ENCODE measurements at places on chromosomes 12 and 14.

DNA sequence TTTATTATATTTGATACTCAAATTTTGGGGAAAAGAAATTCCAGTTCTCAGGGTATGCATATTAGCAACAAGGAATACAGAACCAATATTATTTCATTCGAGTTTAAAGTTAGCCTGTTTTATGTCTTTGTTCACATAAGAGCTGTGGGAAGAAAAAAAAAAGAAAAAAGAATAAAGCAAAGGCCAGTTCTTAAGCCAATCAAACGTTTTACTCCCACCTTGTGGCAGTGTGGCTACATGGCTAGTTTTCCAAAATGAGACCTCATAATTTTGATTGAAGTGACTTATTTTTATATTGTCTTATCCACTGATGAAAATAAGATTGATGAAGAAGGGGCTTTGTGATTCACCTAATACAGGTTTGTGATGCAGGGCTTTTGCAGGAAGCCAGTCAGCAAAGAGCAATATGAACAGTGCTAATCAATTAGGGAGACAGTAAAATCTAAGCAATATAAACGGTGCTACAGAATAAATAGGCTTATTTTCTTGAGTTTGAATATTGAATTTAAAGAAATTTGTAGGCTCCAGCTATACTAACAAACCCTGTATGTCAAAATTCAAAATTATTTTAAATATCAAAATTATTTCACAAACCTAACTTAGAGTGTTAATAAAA lies 624.1 kb upstream of the FOXG1 start:
- DNase-seq: no peak

GRCh38 chr14:74945852-74946658 lies 9.3 kb downstream of the PGF start:
- DNase-seq: peak; percentile 83

DNA sequence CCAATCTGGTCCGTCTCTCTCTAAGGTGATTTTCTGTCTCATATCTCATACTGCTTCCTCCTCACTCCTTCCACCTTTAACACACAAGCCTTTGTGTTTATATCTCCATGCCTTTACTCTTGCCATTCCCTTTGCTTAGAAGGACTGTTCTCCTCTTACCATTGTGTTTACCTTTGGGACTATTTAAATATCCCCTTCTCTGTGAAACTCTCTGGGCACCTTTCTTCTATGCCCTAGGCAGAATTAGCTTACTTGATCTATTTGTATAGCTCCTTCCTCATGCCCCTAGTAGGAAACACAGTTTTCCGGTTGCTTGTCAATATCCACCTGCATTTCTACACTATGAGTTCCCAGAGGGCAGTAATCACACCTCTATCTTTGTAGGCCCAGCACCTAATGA lies 3.9 kb upstream of the AMHR2 start:
- DNase-seq: no peak

DNA sequence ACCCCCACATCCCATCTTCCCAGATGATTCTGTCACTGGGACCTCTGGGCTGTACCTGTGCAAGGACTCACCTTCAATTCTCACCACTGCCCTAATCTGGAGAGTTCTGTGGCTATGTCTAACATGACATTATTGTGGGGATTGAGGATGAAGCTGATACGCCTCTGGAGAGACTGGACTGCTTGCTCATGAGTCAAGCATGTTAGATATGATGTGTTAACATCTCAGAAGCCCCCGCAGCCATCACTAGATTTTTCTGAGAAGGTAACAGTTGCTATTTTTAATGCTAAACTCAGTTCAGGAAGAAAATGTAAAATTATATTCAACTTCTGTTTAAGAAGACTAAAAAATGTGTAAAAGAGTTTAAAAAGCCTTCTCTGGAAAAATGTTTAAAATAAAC lies 25.7 kb downstream of the JKAMP start:
- no peak for DNase-seq
